ENCODE measurements at places on chromosomes 1 and 21. TPM values are rescaled to one million over a fixed set of nuclear protein-coding genes. Genes with fewer than 3 reads are reported as not detected.
A peak's percentile ranks its signal among the peaks of the same experiment; 100 is the strongest.

DNA sequence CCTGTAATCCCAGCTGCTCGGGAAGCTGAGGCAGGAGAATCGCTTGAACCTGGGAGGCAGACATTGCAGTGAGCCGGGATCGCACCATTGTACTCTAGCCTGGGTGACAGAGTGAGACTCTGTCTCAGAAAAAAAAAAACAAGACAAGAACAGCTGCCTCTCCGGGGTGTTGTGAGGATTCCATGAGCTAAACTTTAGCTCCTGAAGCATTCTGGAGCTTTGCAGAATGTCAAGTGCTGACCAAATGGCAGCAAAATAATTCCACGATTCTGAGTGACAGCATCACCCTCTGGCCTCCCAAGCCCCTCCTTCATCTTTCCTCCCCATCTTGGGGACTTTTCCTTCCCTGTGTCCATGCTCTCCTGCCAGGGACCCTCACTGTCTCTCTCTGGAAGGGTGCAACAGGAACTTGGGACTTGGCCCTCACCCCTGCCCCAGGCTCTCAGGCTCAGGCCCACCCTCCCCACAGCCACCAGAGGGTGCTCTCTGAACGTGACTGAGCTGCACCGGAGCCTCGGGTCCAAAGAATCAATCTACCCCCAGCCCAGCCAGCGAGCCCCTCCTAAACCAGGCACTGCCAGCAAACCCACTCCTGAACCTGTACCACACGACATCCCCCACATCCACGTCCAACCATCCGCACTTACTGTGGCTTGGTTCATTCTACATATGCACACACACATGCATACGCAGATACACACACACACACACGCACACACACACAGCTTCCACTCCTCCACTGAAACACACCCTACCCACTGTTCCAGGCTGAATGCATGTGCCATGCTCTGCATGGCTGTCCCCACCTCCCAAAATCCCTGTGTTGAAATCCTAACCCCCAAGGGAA is 45.7 kb downstream of the ACOT7 start:
- DNase-seq = peak; percentile 53

Gene FCRLA
- not detected for total RNA-seq

DNA sequence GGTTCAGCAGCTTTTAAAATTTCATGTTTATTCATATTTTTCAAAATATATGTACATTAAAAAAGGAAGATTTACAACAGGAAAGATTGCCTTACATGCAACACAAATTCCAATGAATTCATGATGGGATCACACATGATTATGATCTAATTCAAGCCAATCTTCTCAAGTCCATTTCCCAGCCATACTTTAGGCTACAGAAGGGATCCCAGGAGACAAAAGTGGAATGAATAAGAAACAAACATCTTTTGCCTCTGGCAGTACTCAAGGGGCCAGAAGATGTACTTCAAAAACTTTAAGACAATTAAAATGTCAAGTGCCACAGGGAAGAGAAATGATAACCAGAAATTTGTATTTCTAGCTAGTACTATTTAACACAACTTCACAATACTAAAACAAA is 10.2 kb upstream of the SH2D5 start:
- no peak for DNase-seq

GRCh38 chr1:184597650-184598357 is 156.9 kb downstream of the EDEM3 start:
- no peak for DNase-seq

DNA sequence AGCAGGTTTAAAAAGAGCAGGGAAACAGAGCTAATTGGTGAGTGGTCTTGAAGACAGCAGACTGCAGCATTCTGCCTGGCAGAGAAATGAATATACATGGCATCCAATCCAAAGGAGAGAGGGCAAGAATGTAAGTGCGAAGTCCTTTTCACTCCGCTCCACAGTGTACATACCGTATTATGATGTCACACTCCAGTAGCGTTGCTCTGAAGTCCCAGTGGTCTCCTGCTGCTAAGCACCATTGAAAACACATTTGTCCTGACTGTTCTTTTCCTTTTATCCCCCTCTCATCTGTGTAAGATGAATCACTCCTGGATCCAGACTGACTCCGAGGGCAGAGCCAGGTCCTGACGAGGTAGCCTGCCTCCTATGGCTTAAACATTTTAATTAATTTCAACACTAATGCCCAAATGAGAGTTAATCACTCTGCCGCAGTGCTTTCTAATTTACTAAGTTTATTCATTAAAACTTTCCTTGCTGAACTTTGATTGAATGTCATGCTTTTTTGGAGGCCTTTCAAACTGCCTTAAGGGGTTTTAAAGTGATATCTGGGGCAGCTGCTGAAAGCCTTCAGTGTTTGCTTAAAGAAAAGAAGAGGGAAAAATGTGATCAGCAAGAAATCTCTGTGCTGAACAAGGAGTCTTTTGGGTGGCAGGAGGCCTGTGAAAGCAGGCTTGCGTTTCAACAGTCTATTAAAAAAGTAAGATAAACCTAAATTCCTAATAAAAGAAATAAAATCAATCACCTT is 227.2 kb downstream of the ATG4C start:
- no peak for DNase-seq
